CD4-positive, alpha-beta T cell treated with Interleukin-10 for 1 hour (primary cell): ENCODE measurements at places on chromosomes 1 and 21.

DNA sequence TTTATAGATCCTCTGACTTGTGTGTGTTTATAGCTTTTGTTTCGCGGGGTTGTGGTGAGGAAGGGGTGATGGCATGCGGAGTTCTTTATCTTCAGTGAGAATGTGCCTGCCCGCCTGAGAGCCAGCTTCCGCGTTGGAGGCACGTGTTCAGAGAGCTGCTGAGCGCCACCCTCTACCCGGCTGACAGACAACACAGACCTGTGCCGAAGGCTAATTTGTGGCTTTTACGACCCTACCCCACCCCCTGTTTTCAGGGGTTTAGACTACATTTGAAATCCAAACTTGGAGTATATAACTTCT lies 14.4 kb upstream of the CD101 start:
- peak; percentile 68 for DNase-seq

DNA sequence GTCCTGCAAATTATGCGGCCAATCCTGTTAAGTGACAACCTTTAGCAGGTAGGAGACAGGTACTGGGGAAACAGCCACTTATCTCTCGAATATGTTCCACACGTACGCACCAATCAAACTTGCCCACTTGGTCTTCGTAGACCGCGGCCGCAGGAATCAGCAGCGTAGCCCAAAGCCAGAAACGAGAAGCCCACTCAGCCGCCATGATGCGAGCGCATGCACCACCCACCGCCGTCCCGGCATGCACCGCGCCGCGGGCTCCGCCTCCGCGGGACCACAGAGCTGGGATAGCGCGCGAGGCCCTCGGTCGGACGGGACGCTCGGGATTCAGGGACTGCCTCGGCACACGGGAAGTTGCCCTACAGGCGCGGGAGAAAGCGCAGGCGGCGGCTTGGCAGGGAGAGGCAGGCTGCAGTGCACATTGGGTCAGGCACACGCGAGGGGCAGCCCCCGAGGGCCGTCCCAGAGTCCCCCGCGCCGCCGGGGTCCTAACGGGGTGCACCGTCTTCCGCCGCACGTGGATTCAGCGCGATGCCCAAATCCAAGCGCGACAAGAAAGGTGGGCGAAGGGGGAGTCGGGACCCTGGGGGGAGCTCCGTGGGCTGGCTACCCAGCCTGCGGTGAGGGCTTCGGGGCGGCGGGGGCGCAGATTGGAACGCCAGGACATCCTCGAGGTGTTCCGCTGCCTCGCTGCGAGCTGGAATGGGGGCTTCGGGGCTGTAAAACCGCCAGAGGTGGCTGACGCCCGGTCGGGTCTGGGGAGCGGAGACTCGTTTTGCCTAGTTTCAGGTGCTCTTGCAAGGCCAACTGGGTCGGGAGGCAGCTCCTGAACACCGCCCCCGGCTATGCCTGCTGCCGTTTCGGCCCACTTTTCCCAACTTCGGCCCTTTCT lies at the start of the genes EMC1 and MRTO4:
EMC1 (minus strand) TSS at position 220 of the 892 bp plus-strand sequence; CDS start at position 205, 15 bp downstream.
MRTO4 (plus strand) TSS at position 501 of the 892 bp plus-strand sequence; CDS start at position 532, 31 bp downstream.
- DNase-seq, result peak; percentile 88

DNA sequence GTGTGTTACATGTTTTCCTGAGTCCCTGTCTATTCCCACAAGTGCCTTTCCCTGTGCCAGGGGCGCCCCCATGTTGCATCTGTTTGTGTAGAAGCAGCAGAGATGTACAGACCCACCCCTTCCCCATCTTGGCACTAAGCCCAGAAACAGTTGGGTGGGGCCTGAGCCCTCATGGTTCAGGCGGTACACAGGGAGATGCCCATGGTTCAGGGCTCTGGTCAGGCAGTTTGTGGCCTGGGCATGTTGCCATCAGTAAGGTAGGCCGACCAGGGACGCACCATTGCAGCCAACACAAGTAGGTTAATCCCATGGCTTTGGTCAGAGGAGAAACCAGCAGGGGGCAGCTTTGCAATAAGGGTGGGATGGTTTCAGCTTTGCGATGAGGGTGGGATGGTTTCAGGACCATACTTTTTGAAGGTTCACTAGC lies 914 bp upstream of the ADGRB2 start:
- DNase-seq, result no peak

DNA sequence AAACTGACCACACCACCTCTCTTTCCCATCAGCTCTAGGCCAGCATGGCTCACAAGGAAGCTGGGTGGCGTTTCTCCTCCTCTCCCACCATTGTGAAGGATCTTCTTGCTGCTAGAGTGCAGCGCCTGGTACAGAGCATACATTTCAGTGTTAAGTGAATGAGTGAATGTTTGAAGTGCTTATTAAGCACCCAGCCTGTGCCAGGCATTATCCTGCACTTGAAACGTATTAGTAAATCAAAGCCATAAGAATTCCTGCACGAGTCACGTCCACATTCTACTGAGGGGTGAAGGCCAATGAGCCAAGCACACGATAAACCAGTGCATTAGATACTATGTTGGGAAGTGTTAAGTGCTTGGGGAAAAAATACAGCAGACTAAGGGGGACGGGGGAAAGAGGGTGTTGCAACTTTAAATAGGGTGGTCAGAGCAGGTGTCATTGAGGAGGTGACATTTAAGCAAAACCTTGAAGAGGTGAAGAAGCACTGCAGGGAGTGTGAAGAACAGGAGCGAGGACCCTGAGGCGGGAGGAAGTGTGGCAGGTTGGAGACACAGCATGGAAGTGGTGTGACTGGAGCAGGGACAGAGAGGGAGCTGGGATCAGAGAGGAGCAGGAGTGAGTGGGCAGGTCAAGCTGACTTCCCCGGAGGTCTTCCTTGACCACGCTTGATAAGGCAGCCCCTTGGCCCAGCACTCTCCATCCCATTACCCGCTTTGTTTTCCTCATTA lies 48.5 kb upstream of the LRRN2 start:
- no peak for DNase-seq

DNA sequence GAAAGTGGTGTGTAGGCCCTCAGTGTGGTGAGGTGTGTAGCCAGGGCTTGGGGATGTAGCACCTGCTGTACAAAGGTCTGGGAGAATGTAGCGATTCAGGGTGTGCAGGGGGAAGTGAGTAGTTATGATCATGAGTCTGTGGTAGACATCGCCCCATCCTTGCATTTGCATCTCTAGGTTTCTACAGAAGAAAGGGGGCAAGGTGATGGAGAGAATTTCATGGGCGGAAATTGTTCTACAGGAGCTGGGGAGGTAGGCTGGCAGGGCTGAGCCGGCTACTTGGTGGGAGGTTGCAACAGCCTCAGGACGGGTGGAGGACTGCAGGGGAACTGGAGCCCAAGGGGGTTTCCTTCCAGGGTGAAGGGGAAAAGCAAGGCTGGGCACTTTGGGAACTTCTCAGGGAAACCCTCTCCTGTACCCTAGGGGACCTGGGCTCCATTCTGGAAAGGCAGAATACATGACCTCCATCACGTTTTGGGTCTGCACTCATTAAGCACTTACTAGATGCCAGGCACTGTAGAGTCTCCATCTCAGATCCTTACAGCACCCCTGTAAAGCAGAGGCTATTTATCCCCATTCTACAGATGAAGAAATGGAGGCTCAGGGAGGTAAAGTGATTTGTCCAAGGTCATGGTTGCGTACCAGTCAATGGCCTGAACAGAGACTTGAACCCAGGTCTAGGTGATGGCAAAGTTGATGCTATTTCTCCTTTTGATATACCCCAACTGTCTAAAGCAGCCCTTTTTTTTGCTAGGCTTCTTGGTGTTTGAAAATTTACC lies 14.5 kb upstream of the TNFRSF1B start:
- DNase-seq, result no peak

DNA sequence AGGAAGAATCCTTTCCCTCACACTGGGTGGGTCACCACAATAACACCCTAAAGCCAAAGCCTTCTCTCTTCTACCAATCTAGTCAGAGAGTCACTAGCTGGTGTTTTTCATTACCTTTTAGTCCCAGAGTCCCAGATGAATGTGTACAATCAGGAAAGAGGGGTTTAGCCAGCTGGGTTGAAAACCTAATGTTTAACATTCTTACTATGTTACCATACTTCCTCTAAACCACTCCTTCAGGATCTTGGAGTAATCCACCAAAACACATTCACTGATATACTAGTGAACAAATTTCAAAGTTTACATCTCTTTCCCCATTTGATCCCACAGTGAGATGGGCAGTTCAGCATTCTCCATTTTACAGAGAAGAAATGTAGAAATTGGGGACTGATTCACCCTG lies 9.7 kb downstream of the LPAR3 start:
- DNase-seq, result no peak

GRCh38 chr1:104987210-104987609 lies 1237.5 kb downstream of the AMY1C start:
- no peak for DNase-seq

DNA sequence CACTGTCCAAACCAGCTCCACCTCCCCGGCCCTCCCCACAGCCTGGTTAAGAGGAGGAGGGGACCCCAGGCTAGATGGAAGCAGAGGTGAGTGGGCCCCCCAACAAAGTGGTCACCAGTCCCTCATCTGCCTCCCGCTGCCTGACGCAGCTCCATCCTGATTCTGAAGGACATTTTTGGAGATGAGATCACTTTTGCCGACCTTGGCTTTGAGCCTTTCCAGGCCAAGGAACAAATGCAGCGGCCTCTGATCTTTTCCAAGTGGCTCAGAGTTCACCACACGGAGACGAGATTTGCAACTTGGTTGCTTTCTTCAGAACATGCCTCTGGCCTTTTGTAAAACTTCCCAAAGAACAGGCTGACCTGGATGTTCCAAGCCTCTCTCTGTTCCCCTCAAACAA lies 223.1 kb downstream of the NPHP4 start:
- no peak for DNase-seq

DNA sequence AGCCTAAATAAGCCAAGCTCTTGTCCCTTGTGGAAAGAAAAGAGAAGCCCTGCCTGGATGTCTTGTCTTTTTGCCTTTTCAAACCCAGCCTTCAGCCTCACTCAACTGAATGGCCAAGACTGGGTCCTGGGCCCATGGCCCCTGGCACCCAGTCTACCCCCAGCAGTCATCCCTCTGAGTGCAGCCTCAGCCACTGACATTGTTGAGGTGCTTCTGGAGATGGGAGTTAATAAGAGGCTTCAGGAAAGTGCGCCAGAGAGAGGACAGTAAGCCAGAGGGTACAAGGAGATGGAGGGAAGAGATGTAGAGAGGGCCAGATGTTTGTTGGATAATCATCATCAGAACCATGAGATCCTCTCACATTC lies 6.8 kb downstream of the FNDC5 start:
- DNase-seq, result no peak

DNA sequence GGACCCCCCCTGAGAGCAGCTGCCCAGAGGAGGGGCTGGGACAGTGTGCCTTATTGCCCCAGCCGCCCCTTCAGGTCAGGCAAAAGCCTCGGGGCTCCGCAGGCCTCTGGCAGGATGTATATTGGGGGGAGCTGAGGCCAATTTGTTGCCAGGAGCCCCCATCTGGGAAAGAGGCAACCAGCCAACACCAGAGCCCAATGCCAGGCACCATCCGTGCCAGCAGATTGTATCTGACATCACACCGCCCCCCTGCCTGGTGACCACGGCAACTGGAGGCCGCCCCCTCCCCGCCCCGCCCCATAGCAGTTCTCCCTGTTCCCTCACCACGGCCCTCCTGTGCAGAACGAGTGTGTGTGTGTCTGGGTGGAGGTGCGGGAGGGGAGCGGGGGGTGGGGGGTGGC lies 3.6 kb upstream of the PLEKHG5 start:
- DNase-seq, result no peak

DNA sequence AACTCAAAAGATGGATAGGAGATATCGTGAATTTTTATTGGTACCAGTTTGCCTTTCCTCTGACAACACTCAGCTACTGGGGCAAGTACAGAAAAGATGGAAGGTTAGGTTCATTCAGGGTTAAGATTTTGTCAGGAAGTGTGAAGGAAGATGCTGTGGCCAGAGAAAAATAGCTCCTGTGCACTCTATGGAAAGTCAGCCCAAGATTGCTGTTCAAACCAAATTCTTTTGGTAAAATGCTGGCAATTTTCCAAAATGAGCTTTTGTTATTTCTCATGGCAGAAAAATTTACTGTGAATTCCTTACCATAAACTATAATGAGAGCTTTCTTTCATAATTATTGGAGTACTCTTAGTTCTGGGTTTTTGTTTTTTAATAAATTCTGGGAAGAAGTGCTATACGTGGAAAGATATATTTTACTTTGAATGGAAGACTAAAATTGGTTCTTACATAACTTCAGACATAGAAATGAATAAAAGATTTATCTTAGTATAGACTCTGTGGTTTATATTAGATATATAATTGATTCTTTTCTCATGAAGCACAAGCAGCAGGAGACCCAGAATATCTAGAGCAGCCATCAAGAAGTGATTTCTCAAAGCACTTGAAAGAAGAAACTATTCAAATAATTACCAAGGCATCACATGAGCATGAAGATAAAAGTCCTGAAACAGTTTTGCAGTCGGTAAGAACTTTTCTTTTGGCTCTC lies 112.2 kb downstream of the USP25 start:
- no peak for DNase-seq

DNA sequence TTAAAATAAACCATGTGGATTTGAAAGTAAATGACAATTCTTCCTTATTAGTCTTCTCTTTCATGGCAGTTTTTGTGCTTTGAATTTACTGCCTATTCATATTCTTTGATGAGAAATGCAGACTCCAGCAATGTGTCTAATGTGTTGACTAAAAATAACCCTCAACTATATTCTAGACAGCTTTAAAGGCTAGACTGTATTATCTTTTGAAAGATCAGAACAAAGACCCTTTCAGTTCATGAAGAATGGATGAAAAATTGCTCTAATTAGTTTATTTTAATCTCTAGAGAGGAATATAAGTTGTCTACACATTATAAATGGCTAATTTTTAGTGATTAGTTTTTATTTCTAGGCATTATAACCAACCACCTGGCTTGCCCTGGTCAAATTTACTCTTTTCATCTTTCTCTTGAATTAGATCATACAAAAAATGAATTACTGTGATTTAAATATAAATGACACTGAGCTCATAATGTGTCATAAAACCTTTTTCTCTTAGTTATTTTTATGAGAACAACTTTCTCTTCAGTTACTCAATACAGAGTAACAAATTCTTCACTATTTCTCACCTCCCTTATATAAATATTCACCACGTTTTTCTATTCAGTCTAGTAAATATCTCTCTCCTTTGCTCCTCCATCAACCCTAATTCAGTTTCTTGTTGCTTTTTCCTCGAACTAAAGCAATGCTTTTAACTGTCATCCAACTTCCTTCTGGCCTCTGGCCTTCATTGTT lies 428.5 kb upstream of the TMPRSS15 start:
- no peak for DNase-seq

DNA sequence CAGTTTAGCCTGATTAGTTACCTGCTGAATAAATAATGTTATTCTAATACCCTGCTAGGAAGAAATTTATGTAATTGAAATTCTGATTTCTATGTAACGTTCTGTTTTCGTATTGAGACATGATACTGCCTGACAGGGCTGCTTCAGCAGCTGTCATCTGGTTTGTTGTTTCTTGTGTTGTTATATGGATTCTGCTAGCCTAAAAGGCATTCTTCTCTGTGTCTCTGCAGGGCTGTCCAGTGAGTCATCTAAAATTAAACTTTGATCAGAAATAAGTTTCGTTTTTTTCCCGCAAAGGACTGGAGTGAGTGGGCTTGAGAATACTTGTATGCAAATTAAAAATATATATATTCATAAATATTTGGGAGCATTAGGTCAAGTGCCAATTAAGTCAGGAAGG lies 93.0 kb downstream of the DYRK1A start:
- DNase-seq, result no peak

GRCh38 chr1:111270771-111271463 lies 19.7 kb upstream of the CHIA start:
- no peak for DNase-seq
